ENCODE measurements at places on chromosomes 6 and 20.

GRCh38 chr6:158503846-158504245 is 56.0 kb upstream of the TMEM181 start:
- DNase-seq = no peak

- no peak for DNase-seq
These were observed 97.6 kb downstream of the FIG4 start for GRCh38 chr6:109788687-109789086.

- no peak for DNase-seq
These were observed 23.6 kb downstream of the COL11A2 start for GRCh38 chr6:33168639-33169038.

GRCh38 chr6:113290684-113291083 is 566.5 kb upstream of the MARCKS start:
- no peak for DNase-seq

DNA sequence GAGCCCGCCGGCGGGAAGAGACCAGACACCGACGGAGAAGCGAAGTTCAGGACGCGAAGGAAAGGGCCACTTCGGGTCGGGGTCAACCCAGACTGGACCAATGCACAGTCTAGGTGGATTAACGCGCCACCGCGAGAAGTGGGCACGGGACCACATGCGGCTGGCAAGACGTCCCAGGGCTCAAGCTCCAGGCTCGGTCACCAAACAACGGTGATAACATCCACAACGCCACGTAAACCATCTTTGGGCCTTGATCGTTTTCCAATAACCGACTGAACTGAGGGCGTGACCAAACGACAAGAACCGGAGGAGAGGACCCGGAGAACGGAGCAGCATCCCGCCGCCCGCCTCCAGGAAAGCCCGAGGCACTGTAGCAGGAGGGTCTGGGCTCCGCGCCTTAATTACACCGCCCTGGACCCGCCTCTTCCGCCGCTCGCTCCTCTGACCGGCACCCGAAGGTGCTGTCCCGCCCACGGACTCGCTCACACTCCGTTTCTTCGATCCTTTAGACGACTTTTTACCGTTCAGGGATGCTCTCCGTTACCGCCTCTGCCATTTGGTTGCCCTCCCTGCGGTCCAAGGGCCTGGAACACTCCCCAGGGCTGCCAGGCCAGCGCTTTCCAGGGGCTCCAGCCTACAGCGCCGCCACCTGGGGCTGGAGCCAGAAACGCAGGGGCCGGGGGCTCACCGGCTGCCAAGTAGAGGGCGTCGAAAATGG is 44.1 kb downstream of the DPPA5 start:
- peak; percentile 79 for DNase-seq

DNA sequence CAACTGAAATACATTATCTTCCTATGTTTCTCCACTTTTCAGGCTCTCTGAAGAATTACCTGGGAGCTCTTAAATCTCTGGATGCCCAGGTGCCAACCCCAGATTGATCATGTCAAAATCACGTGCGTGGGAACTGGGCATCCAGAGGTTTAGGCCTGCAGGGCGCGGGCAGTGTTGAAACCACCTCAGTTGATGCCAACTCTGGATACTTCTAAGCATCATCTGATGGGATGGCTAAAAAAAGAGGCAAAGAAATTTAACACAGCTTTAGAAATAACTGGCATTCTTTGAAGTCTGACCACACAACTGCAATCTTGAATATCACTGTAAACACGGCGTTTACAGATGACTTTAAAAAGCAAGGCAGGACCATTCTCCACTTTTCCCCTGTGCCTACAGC is 41.9 kb downstream of the PTGIS start:
- DNase-seq = no peak

- no peak for DNase-seq
These were observed 84.9 kb downstream of the MMS22L start for GRCh38 chr6:97198046-97198565.

DNA sequence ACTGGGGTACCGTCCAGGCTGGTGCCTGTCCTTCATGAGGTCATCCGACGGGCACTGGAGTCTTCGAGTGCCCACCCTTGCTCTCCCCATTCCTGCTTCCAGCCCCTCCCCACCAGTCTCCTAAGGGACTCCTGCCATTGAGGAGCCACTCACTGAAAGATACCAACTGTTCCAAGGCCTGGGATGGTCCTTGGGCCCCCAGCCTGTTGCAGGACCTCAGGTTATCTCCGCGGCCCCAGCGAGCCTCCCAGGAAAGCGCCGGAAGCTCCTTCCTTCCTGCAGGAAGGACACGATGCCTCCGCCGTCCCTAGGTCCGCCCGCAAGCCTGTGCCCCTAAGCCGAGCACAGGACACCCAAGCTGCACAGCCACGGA is 1.2 kb downstream of the NKAIN4 start:
- DNase-seq = no peak

DNA sequence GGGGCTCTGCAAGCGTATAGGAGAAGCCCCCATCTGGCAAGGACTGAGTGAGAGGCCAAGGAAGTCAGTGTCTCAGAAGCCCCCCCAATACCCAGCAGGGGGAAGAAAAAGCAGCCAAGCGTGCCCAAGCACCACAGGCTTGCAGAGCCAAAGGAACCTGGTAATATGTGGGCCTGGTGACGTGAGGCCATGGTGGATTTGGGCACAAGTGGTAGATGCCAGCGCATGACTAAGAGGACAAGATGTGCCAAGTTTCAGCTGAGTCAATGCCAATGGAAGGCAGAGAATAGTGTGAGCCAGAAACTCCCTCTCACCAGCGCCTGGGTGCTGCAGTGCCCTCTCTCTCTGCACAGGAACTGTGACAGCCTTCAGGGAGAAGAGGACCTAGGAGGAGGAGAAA is 110.0 kb downstream of the QRSL1 start:
- DNase-seq = no peak

DNA sequence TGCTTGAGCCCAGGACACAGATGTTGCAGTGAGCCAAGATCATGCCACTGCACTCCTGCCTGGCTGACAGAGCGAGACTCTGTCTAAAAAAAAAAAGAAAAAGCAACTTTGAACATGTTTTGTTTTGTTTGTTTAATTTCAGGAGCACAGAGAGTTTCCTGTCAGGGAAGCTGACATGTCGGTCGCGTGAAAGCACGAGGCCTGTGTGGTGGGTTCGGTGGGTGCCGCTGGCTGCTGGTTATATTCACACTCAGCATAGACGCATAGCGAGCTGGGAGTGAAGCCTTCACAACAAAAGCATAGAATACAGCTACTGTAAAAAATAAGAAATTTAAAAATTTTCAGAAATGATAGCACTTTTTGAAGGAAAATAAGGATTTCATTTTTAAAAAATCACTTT is 14.5 kb downstream of the MTG2 start:
- DNase-seq = peak; percentile 14

GRCh38 chr6:146090474-146090873 is 61.6 kb downstream of the GRM1 start:
- no peak for DNase-seq

DNA sequence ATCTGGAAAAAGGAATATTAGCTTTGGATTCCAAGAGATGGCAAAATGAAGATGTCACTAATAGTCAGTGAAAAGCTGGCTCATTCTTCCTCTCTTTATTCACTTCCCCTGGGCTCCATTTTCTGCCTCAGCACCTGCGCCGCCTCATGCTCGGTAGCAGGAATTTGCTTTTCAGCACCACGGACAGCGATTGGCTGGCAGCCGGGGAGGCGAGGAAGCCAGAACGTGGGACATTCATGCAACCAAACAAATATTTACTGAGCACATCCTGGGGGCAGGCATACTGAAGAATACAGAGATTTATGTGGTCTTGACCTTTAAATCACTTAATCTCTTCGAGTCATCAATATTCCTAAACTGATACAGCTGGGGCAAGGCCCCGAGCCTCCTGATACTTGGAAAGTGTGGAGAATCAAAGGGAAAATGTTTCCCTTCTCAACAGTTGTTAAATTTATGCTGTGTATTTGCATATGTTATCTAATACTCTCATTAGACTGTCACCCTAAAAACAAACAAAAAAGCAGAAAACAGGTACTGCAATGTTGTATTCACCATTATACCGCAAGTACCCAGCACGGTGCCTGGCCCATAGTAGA is 12.1 kb upstream of the PDYN start:
- peak; percentile 80 for DNase-seq

DNA sequence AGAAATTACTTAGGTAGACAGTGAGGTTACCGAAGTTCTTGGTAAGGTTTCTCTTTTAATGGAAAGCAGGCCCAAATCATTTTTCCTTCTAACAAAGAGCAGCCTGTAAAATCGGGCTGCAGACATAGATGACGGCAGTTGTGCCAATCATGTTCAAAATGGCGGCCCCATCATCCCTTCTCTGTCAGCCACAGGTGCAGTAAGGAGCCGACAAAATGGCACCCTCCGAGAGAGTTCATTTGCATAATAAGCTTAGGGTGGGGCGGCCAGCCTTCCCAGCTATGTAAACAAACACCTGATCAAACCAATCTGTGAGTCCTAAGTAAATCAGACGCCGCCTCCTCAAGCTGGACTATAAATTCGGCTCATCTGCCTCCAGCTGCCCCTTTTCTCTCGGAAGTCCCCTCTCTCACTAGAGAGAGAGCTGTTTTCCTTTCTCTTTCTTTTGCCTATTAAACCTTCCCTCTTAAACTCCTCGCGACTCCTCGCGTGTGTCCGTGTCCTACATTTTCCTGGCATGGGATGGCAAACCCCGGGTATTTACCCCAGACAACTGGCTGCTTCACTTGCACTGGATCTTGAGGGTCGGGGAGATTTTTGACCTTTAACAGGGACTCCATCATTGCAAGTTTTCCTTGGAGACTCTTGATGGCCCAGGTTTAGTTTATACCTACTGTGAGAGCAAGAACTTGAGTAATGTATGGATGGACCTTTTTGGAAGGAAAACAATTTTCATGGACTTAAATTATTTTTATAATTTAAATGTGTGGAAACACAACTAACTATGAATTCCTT is 8.9 kb upstream of the DDR1 start:
- no peak for DNase-seq

- no peak for DNase-seq
These were observed 6.1 kb downstream of the FOXF2 start for GRCh38 chr6:1395506-1395905.

- no peak for DNase-seq
These were observed 284.9 kb upstream of the ECI2 start for GRCh38 chr6:4420160-4420865.

GRCh38 chr20:38231531-38232121 is 28.9 kb downstream of the KIAA1755 start:
- no peak for DNase-seq

DNA sequence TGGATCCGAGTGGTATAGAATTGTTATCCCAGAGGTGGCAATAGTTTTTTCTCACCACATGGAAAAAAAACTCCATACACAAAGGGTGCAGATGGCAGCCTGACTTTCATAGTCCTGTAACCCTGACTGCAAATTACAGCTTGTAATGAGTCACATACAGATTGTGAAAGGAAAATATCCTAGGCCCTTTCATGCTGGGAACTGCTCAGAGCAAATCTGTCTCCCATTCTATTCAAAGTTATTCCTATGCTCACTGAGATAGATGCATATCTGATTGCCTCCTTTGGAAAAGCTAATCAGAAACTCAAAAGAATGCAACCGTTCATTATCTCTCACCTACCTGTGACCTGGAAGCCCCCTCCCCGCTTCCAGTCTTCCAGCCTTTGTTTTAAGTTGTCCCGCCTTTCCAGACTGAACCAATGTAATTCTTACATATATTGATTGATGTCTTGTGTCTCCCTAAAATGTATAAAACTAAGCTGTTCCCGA is 108.7 kb upstream of the MAP3K4 start:
- DNase-seq = no peak

DNA sequence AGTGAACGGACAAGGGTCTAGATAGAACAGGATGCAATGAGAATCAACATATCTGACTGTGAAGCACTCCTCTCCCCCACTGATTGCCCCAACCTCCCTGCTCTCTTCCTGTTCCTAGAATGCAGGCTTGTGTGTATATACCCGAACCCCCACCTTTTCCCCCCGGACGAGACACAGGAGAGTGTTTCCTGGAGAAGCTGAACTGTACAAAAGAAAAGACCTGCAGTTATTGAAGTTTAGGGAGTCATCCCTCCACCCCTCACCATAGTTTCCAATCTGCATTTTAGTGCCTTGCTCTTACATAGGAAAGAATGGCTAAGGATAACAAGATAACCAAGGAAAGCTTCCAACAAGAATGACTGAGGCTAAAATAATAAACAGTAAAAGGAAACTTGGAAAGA is 55.5 kb upstream of the PDE10A start:
- DNase-seq = no peak

- DNase-seq = no peak
These were observed 13.1 kb downstream of the SIM1 start for GRCh38 chr6:100451577-100451976.

DNA sequence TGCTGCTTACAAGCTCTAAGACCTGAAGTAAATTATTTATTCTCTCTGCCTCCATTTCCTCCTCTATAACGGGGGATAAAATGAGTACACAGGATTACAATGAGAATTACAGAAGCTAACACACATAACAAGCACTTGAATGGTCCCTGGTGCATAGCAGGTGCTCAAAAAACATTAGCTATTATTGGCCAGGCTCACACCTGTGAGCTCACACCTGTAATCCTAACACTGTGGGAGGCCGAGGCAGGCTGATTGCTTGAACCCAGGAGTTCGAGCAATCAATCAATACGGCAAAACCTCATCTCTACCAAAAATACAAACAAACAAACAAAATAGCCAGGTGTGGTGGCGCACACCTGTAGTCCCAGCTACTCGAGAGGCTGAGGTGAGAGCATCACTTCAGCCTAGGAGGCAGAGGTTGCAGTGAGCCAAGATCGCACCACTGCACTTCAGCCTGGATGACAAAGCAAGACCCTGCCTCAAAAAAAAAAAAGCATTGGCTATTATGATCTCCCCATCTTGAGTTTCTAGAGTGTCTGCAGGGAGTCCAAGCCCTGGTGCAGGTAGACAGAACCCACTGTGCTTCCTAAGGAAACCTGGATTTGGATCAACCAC is 68.1 kb downstream of the PREX1 start:
- DNase-seq = no peak

DNA sequence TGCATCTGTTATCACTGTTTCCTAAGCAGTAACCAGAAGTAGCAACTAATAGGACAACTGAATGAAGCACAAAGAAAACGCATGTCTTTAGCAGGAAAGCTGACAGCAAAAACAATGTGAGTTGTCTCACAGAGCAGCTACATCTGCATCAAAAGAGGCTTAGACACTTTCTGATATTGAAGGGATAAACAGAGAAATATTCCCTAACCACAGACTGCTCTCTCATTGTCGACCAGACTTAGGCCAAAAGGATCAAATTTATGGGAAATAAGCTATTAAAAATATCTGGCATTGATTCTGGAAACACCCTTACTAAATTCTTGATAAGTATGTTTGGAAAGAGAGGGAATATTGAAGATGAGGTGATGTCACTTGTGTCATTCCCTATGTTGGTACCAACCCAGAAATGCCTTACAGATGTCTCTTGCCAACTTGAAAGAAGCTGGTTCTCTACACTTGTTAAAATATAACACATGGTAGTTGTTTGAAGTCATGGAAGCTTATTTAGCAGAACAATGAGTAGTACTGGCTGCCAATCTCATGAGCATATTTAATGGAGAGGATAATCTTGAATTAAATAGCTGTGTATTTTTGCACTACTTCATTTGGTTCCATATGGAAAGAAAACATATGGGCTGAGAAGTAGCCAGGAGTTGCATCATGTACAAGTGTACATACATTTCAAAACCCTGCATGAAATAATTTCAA is 929.3 kb upstream of the MAN1A1 start:
- DNase-seq = no peak

- DNase-seq = no peak
These were observed 118.2 kb downstream of the TTLL2 start for GRCh38 chr6:167442796-167443680.

Data from Right ventricle myocardium inferior (tissue), 1 donor.